ENCODE measurements at places on chromosomes 5 and 9.

DNA sequence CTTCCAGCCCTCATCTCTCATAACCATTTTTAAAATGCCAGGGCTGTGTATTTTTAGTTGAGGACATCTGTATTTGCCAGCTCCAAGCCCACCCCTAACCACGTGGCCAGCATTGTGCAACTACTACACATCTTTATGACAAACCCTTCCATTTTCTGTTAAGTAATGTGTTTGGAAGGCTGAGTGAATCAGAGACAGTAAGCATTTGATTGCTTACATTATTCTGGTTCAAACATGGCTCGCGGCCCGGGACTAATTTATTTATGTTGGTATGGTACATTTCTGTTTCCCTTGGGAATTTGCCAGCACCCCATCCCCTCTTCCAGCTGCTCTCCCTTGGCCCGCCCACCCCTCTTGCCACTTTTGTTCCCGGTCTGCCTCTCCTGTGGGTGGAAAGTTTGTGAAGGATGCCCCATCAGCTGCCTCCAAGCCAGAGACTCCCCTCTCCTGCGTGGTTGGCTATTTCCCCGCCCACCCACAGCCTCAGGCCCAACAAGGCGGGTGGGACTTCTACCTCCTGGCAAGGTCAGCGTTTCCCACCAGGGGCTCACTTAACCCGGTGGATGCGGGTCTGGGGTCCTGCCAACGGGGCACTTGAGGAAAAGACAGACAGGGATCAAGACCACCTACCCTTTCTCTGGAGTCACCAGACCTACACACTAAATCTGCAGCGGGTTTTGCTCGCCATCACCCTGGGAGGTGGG lies 162.2 kb downstream of the HSD17B3 start:
- DNase-seq = peak; percentile 90

GRCh38 chr9:3868466-3868865 lies 342.7 kb upstream of the RFX3 start:
- no peak for DNase-seq

- DNase-seq = no peak
Measured at GRCh38 chr5:154626876-154627557, 128.2 kb upstream of the LARP1 start.

DNA sequence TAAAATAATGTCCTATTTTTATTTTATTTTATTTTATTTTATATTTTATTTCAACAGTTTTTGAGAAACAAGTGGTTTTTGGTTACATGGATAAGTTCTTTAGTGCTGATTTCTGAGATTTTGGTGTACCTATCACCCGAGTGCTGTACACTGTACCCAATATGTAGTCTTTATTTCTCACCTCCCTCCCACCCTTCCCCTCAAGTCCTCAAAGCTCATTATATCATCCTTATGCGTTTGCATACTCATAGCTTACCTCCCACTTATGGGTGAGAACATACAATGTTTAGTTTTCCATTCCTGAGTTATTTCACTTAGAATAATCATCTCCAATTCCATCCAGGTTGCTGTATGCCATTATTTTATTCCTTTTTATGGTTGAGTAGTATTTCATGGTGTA lies 63.5 kb downstream of the ARRDC3 start:
- DNase-seq = no peak

DNA sequence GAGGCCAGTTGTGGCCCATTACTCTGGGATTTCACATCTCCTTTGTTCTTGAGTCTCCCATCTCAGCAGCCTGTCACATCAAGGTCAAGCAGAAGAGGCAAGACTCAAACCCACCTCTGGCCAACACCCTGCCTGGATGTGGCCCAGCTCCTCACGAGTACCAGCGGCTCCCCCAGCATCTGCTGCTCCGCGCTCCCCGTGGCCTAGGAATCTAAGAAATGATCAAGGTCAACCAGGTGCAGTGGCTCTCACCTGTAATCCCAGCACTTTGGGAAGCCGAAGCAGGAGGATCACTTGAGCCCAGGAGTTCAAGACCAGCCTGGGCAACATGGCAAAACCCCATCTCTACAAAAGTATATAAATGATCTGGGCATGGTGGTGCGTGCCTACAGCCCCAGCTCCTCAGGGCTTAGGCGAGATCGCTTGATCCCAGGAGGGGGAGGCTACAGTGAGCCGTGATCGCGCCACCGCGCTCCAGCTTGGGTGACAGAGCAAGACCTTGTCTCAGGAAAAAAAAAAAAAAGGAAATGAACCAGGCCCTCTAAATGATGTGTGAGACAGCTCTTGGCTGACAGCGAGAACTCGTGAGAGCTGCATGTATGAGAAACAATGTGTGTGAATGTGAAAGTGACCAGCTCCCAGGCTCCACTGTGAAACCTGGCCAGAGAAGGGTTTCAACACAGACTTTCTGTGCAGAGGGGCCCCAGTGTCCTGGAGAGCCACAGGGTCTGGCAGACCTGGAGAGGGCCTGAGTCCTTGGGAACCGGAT lies 61.6 kb upstream of the ANGPTL2 start:
- no peak for DNase-seq

- DNase-seq = no peak
Measured at GRCh38 chr9:133673258-133673655, 37.1 kb downstream of the DBH start.

DNA sequence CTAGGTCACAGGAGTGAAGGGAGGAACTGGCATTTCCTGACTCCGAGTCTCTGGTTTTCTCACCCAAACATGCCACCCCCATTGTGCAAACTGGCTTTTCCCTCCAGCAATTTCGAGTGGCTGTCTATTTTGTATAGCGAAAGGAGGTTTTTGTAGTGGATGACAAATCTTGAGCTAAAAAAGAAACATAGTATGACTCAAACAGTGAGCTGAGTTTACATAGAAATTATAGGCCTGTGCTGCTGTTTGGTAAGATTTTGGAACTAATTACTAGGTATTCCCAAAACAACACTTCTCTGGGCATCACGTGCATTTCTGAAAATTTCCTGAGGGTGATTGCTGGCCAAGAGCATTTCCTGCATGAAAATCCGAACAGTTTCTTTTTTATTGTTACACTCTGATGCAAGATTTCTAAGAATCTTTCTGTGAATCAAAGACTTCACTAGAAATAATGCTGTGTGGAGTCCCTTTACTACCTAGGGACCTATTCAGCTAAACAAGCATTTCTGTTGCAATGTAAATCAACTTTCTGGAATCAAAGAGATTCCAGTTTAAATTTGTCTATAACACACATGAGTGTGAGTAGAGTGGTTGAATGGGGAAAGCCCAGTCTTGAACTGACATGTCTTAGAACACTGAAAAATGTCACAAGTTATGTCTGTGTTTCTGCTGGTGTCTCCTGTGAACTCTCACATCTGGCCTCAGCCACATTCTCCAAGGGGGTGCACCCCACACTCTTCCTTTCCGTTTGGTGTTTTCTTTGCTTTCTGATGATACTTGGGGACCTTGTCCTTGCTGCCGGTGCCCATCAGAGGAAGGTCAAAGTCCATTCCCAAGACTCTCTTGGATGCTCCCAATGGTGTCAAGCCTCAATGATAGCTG lies 33.3 kb upstream of the DAPK1 start:
- no peak for DNase-seq

DNA sequence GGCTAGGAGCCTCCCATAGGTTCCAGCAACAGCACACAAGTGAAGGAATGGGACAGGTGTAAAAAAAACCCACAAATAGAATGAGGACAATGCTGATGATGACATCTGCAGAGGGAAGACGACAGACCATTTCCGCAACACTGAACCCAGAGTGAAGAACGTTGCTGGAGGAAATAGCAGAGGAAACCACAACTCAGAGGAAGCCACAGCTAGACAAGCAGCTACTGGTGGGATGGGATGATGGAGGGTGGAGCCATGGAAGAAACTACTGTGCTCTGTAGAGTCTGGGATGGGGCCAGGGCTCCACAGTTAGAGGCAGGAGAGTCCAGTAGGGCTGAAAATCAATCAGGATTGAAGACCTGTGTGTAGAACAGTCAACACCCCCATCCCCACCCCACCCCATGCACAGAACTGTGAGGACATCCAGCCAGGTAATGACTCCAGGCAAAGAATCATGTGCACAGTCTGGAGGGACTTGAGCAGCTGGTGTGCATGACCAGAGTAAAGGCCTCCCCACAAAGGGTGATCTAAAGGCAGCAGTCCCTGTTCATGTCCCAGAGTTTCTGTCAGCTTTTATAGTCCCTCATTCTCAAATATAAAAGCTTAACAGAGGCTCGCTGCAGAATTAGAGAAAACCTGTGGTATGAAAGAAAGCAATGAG lies 65.2 kb upstream of the SPIN1 start:
- DNase-seq = peak; percentile 13

GRCh38 chr9:129483415-129484351 lies 137.2 kb downstream of the C9orf50 start:
- DNase-seq = peak; percentile 84

- DNase-seq = peak; percentile 35
Measured at GRCh38 chr5:138068742-138069600, 14.9 kb upstream of the WNT8A start.

All from fibroblast of skin of left quadriceps (primary cell).